ENCODE measurements at places on chromosomes 5 and 9.

GRCh38 chr5:90853750-90854149, 295.2 kb downstream of the ADGRV1 start:
- DNase-seq, result no peak

DNA sequence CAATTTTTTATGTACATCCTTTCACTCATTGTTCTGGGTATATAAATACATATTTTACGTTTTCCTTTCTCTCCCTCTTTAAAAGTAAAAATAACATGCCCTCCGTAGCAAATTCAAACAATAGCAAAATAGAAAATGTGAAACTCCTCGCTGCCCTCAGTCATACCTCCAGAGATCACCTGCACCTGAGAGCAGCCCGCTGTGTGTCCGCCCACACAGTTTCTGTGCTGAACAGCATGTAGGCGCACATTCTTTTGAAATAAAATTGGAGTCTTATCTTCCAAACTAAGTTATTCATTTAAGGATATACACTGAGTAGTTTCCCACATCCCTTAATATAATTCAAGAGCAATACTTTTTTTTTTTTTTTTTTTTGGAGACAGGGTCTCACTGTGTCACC, 255.7 kb downstream of the AOPEP start:
- no peak for DNase-seq

GRCh38 chr5:1923341-1923740, 40.6 kb upstream of the IRX4 start:
- DNase-seq, result no peak

- no peak for DNase-seq
Observed at GRCh38 chr5:32828492-32828891, 117.4 kb downstream of the NPR3 start.

DNA sequence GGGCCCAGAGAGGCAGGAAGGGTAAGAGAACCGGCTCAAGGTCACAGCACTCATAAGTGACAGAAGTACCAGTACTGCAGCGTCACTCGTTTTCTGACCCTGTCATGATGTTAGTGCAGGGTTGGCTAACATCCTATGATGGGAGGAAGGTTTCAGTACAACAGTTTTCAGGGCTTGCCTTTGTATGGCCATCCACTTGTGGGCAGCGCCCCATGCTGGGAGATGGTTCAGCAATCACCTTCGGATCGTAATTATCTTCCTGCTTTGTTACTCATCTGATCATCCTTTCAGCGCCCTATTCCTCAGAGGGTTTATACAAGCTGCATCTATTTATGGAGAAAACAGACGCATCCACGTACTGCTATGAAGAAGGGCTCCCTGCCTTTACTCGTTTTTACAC, 2.4 kb downstream of the MAP1B start:
- DNase-seq, result no peak

- no peak for DNase-seq
Observed at GRCh38 chr5:127098241-127098640, 24.9 kb upstream of the C5orf63 start.

GRCh38 chr9:108074900-108075299, 585.3 kb upstream of the KLF4 start:
- DNase-seq, result no peak

DNA sequence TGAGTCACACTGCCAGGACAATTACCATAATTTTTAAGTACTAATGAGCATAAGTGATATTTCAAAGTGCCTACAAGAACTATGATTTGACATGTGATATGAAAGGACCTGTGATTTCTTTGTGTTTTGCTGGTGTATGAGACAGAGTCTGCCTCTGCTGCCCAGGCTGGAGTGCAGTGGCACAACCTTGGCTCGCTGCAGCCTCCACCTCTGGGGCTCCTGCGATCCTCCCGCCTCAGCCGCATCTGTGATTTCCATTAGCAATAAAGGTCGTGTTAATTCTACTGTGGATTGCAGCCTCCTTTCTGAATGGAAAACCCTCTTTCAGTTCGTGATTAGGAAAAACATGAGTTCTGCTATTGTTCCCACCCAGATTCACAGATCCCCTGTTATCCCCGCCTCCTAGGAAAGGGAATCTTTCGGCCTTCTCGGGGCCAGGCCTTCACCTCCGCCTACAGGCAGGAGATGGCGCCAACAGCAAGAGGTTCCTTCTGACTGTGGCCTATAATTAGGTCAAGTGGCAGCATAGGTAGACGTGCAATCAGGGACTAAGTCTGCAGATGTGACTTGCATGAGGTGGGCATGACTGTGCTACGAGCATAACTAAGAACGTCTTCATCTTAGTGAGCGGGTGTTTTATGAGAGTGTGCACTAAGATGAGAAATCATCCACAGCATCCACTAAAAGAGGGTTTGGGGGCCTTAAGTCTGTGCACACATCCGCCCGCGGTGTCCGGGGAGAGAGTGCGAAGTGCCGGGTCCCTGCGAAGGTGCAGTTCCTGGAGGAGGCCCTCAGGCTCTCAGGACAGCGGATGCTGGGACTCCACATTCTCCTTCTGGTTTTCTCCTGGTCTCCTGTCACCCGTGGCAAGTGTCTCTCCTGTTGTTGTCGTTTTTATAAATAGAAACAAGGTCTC, 23.1 kb downstream of the TRIM7 start:
- peak; percentile 71 for DNase-seq

DNA sequence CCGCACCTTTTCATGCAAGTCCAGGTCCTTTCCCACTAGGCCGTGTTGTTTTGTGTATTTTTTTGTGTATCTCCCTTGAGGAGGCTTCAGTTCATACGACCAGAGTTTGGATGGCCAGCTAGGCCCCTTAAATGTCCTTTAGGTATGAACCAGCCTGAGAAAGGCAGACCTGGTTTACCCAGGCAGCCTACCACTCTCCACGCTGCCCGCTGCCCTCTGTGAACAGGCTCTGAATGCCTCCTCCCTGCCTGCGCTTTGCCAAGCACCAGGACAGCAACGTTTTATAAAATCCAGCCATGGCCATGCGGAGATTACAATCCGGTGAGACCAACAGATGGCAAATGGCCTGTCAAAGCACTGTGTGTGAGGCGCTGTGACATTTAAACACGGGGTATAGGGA, 626 bp upstream of the CLTB start:
- no peak for DNase-seq

DNA sequence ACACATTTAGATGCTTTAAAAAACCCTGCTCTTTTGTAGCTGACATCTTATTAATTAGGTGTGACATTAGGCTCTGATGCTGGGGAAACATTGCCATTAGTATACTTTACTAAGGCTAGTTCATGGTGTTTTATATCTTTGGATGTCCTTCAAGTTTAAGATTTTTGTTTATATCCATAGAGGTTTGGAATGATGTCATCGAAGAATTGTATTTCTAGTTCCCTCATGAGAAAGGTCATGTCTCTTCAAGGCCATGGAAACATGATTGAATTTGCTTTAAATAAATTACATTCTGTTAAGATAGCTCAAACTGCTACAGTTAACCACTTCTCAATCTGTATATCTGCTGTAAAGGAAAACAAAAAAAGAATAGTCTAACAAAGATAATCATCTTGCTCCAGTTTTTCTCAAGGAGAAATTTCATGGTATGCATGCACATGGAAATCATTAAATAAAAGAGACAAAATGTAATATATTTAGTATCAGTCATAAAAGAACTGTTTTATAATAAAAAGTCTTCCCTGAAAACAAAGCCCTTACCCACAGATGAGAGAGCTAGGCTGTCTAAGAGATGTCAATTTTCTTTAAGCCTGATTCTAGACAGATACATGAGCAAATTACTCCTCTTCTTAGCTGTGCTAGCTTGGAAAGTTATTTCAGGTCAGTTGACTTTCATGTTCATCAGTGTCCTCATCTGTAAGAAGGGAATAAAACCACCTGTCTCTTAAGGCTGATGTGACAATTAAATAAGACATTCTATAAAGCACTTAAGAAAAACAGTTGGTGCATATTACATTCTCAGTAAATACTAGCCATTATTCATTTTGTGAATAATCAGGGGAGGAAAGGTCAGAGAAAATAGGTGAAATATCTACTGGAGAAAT, 25.0 kb upstream of the STARD4 start:
- no peak for DNase-seq

DNA sequence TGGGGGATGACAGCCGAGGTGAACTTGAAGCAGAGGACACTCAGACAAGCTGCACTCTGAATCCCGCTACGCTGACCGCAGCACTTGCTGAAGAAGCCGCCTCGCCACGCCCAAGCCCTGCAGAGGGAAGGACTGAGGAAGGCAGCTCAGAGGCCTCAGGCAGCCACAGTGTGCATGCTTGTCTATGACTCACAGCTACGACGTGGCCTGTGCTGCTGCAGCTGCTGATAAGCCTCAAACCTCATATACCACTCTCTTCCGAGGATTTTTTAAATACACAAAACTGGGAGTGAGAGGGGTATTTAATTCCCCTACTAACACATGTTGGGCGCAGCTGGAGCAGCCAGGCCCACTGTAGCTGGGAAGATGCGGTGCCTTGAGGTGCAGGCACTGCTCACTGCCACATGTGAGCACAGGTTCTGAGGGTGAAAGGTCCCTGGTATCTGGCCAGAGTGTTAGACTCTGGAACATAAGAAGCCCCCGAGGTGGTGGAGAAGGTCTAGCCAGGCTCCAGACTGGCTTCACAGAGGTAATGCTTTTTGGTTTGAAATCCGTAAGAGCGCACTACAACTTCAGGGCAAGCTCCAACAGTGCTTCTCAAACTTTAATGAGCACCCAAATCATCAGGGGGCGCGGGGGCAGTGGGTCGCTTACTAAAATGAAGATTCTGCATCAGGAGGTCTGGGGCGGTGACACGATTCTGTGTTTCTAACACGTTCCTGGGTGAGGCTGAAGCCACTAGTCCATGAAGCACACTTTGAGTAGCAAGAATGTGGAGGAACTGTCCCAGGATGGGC, 196.8 kb downstream of the AUH start:
- peak; percentile 96 for DNase-seq

- DNase-seq, result no peak
Observed at GRCh38 chr5:149125386-149125891, 15.9 kb upstream of the ABLIM3 start.

GRCh38 chr9:94631599-94631998, 7.7 kb downstream of the FBP1 start:
- no peak for DNase-seq

DNA sequence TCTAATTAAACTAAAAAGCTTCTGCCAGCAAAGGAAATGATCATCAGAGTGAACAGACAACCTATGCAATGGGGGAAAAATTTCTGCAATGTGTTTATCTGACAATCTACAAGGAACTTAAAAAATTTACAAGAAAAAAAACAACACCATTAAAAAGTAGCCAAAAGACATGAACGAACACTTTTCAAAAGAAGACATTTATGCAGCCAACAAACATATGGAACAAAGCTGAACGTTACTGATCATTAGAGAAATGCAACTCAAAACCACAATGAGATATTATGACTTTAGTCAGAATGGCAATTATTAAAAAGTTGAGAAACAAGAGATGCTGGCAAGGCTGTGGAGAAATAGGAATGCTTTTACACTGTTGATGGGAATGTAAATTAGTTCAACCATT, 530.4 kb upstream of the DAB2 start:
- no peak for DNase-seq

DNA sequence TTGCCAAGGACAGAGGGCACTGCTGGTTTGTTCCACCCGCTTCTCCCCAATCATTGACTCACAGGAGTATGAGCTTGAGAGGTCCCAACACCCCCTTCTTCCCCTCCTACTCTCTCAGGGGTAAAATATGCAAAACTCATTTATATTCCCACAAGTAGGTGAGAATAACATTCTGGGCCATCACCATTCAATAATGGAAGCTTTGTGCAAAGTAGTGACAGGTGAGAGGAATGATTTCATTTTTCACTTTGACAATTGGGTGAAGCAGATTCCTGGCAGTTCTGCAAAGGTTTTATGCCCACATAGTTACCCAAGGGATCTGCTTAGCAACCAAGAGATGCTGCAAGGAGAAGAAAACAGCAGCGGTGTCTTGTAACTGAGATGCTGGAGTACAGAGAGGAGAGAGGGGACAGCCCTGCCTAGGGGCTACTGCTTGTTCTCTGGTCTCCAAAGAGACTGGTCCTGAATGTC, 137.6 kb downstream of the CMYA5 start:
- DNase-seq, result no peak

- DNase-seq, result no peak
Observed at GRCh38 chr5:93092349-93093105, 488.5 kb downstream of the NR2F1-AS1 start.
